ENCODE measurements at places on chromosomes 3 and 15.

DNA sequence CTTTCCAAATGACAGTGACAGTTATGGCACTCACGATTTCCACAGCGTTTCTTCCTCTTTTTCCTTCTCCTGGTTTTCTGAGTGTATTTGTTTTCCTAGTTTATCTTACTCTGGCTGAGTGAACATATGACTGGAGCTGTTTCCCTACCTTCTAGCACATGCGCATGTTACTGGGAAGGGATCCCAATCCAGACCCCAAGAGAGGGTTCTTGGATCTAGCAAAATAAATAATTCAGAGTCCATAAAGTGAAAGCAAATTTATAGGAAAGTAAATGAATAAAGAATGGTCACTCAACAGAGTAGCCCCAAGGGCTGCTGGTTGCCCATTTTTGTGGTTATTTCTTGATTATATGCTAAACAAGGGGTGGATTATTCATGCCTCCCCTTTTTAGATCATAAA is 23.8 kb downstream of the METTL6 start:
- no peak for DNase-seq

DNA sequence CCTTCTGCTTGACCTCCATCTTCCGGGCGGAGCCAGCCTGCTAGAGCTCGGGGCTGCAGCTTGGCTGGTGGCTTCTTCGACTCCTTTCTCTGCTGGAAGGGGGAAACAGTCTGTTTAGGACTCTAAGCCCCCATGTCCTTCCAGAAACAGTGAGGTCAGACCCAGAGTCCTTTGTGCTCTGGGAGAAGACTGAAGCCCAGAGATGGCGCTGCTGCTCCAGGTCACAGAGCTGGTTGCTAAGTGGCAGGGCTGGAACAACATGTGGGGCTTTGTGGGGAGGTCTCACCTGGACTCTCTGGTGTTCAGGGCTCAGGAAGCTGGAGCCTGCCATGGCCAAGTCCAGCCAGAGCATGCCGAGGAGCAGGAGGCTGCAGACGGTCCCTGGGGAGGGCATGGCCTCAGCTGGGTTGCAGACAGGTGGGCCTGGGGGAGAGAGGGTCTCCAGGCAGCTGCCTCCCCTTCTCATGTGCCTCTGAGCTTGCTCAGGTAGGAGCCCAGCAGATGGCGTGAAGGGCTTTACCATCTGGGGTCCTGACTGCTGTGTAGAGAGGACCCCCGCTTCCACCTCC is 2.9 kb downstream of the GHRL start:
- no peak for DNase-seq

GRCh38 chr3:12352253-12352652 is 63.4 kb downstream of the PPARG start:
- no peak for DNase-seq

DNA sequence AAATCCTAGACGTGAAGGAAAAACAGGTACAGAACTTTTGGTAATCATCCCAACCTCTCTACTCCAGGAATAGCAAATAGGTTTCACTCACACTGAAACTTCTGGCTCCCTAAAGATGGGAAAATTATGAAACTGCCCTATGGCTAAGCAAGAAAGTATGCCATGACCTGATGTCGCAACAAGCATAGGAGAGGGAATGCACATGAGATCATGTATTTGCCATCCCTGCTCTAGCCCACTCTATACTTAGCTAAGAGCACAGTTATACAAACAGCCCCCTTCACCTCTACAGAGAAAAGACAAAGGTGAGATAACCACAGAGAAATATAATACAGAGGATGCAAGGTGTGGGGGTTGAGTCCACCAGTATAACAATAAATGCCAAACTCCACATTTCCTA is 102.7 kb downstream of the TBC1D5 start:
- no peak for DNase-seq

DNA sequence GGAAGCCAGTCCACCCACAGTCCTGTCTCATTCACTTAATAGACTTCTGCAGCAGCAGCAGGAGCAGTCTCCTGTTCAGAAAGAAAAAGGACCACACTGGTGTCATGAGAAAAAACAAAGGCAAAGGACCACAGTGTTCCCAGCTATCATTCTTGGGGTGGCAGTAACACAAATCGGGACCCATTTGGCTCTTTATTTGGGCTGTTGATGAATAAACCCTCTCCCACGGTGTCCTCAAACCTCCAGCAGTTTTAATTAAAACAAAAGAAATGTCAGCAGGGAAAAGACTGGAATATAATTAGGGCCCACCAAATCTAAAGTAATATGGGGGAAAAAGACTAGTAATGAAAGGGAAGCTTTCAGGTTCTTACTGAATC is 210.5 kb upstream of the SLC2A2 start:
- no peak for DNase-seq

DNA sequence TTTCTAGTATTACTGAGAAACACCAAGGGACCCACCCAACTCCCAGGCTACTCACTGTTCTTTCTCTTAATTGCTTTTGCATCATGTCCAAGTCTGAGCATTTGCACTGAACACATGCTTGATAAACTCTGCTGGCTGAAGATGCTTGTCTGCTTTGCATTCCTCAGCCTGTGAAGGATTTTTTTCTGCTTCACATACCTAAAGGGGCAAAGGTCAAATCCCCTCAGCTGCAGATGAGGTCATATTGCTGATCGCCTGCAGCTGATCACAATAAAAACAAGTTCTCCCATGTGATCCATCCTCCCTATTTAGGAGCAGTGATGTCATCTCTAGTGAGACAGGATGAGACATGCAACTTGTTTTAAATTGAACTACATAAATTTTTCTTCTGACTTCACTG is 84.6 kb upstream of the DCBLD2 start:
- DNase-seq, result no peak

- no peak for DNase-seq
These were observed 21.1 kb downstream of the GTF2E1 start for GRCh38 chr3:120763601-120764000.

DNA sequence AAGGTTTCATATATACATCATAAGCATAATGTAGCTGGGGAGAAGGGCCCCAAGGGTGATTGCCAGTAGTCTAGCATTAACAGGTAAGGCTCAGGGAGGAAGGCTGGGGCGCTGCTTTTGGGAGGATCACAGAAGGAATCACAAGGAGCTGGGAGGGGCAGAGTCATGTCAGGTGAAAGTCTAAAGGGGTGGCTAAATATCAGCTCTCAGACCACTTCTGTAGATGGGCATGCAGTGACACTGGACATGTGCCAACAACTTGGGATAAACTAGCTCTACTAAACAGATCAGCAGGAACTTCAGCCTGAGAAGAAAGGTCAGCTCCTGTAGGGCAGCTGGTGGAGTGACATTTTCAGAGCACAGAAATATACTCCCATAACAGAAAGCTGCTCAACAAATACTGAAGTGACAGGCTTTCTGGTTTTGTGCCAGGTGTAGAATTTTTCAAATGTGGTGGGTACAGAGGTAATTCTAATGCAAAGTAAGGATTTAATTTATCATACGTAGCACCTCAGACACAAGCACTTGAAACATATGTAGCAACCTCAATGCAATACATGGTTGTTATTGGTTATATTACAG is 79.4 kb downstream of the PEX5L start:
- DNase-seq, result no peak

- DNase-seq, result peak; percentile 2
These were observed 12.1 kb downstream of the PRR23E start for GRCh38 chr3:127204841-127205582.

GRCh38 chr3:190122198-190122771 is 1.6 kb upstream of the P3H2 start:
- DNase-seq, result no peak

DNA sequence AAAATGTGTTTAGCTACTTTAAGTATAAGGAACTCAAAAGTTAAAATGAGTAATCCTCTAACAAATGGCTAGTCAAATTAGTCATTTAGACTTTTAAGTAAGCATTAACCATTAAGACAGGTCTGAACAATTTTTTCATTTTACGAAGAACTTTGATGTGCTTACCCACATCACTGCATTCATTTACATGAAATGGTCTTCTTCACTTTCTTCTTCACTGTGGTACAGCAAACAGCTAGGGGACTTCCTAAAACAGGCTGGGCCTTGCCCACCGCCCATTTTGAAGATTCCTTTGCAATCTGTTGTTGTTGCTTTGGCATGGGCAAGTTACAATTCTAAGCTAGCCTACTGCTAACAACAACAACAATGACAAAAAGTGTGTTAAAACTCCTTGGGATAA is 67.4 kb downstream of the CBLB start:
- no peak for DNase-seq
